ENCODE measurements at places on chromosomes 5 and 9. TPM values are rescaled to one million over a fixed set of nuclear protein-coding genes. Genes with fewer than 3 reads are reported as not detected.

DNA sequence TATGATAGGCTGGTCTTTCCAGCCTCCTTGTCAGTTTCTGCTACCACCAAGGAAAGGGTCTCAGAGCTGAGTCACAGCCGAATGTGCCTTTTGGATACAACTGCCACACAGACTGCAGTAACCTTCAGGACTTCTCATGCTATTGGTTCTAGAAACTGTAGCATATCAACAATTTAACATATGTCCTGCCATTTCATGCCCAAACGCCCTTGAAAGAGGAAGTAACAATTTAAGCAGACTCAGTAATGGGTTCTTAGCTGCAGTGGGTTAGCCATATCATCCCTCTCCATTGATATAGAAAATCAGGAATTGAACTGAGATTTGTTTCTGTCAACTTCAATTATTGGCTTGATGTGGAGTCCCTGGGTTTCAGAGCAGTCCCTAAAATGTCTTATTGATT lies 4.1 kb upstream of the CLK4 start:
- DNase-seq, result no peak

GRCh38 chr5:154654486-154655371 lies 100.4 kb upstream of the LARP1 start:
- no peak for DNase-seq

CARD9 gene
- 0.36 TPM for total RNA-seq

GRCh38 chr9:134215699-134216448 lies 51.5 kb upstream of the RNU6ATAC start:
- DNase-seq, result peak; percentile 92

- DNase-seq, result peak; percentile 78
Observed at GRCh38 chr9:69785757-69786156, 25.9 kb upstream of the PTAR1 start.

SLC44A1 gene
- total RNA-seq, result 19.4 TPM

AK6 gene
- total RNA-seq, result 38.6 TPM

Measured in IMR-90 (cell line).